ENCODE measurements at places on chromosomes 3 and 15. TPM values are rescaled to one million over a fixed set of nuclear protein-coding genes. Genes with fewer than 3 reads are reported as not detected.

Gene C2CD4A
- 2.6 TPM for total RNA-seq

Gene CILP
- total RNA-seq: not detected

DNA sequence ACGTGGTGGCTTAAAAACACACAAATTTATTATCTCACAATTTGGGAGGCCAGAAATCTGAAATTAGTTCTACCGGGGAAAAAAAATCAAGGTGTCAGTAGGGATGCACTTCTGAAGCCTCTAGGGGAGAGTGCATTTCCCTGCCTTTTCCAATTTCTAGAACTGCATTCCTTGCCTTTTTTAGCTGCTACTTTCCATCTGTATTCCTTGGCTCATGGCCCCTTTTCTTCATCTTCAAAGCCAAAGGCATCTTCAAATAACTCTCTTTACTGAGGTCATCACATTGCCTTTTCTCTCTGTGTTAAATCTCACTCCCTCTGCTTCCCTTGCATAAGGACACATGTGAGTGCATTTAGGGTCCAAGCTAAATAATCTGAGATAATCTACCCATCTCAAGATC is 69.5 kb upstream of the NEO1 start:
- DNase-seq: no peak

GRCh38 chr3:195385526-195385925 is 57.3 kb downstream of the ACAP2 start:
- DNase-seq: no peak

GRCh38 chr3:56836276-56837163 is 34.8 kb upstream of the ARHGEF3 start:
- DNase-seq: no peak

DNA sequence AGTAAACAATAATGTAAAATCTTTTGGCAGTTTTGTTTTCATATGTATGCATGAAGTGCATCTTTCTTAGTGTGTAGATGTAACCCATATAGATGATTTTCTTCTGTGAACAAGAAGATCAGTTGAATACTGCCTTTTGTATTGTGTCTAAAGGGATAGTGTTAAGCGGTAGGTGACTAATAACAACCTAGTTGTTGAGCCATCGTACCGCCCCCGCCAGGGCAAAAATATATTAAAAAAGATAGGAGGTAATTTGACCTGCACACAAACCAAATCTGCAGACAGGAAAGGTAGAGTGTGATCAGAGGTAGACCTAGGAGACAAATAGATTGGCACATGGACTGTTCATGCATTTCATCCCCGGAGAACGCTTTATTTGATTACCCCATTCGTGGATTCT is 3.3 kb upstream of the GMNC start:
- no peak for DNase-seq
